ENCODE measurements at places on chromosomes 12 and 14.

GRCh38 chr14:64190974-64191502 is 103.1 kb downstream of the ESR2 start:
- no peak for DNase-seq

- no peak for DNase-seq
These were observed 25.6 kb downstream of the FRMD6 start for GRCh38 chr14:51677266-51677665.

- peak; percentile 41 for DNase-seq
These were observed at the start of gene SLC8A3 for GRCh38 chr14:70188659-70189455. Gene SLC8A3, minus strand, starts transcription at chr14:70188951. Its CDS starts 20,529 bp downstream, at chr14:70168422.

GRCh38 chr12:120470150-120470784 is 719 bp upstream of the SRSF9 start:
- no peak for DNase-seq

DNA sequence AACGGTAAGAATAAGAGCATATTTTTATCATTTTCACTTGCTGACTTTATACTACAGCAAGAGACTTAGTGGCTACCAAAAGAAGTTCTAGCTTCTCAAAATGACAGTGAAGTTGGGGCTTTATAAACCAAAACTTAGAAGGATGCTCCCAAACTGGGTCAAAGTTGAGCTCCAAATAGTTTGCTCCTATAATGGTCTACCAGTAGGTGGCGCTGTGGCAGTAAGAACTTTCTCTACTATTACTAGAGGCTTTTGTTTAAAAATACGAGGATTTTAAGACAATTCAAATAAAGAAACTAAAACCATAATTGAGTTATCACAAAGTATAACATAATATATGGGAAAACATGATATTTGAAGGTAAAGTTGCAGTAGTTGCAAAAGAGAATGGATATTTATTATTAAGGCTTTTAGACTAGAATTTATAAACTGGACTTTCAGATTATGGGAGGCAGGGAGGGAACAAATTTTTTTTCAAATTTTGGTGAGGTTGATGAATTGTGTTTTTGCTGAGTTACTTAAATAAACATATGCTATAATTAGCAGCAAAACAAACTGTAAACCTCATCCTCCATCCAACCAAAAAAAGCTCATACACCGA is 75.0 kb downstream of the TGFB3 start:
- DNase-seq = peak; percentile 80

GRCh38 chr14:91374287-91374878 is 43.2 kb downstream of the CCDC88C start:
- DNase-seq = no peak

GRCh38 chr12:10381928-10382628 is 7.8 kb downstream of the KLRK1 start:
- no peak for DNase-seq

GRCh38 chr12:11437966-11438365 is 42.6 kb upstream of the PRB2 start:
- no peak for DNase-seq

- DNase-seq = no peak
These were observed 80.6 kb downstream of the PIWIL1 start for GRCh38 chr12:130418251-130418650.

DNA sequence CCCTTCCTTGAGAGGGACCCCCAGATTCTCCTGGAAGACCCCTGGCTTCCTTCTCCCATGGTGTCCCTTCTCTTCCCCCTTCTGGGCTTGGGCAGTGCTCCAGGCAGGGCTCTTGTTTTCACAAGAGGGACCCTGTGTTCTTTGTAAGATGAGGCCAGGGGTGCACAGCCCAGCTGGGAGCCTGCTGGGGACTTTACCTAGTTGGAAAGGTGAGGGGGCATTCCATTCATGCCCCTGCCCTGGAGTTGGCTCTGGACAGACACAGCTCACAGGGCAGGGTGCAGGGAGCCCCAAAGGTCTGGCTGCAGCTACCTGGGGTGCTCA is 31.2 kb downstream of the ISCA2 start:
- DNase-seq = no peak

GRCh38 chr12:29796823-29797263 is 13.1 kb upstream of the TMTC1 start:
- no peak for DNase-seq

DNA sequence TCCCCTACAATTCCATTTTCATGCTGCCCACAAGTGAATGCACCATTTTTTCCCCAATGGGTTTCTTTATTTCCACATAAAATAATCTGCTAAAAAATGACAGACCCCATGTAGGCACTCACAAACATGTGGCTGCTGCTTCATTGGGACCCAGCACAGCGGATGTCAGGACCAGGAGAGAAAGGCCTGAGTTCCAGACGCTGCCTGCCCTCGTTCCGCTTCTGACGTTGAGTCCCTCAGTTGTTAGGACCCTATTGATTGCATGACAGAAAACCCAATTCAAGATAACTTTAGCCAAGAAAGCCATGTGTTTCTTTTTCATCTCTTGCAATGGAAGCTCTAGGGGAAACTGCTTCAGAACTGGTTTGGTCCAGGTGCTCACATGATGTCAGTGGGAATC is 34.6 kb downstream of the ADGRD1 start:
- DNase-seq = no peak

- DNase-seq = no peak
These were observed 24.0 kb upstream of the IRF2BPL start for GRCh38 chr14:77052281-77053044.

DNA sequence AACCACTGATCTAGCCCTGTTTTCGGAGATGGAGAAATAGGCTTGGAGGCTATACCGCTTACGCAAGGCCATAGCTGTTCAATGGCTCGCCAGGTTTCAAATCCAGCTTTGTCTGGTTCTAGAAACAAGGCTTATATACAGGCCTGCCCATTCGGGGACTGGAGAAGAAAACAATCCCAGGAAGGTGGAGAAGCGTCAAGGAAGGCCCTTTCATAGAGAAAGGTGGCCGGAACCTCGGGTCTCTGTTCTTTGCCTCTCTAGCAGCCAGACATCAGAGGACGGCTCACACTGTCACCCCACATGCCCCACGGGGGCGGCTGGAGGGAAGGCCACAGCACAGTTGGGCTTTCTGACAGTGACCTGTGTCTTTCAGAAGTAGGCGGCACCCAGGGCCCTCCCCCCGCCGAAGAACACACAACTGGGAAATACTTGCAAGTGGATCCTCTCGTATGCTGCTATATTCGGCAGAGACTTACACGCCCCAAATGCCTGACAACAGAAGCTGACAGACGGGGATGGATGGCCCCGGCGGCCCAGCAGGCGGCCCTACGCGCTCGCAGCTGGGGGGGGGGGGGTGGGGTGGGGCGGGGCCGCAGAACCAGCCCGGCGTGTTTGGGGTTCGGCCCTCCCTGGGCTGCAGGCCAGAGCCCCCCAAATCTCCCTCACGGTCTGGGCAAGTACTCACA is 4.5 kb upstream of the SETD1B start:
- DNase-seq = peak; percentile 63

DNA sequence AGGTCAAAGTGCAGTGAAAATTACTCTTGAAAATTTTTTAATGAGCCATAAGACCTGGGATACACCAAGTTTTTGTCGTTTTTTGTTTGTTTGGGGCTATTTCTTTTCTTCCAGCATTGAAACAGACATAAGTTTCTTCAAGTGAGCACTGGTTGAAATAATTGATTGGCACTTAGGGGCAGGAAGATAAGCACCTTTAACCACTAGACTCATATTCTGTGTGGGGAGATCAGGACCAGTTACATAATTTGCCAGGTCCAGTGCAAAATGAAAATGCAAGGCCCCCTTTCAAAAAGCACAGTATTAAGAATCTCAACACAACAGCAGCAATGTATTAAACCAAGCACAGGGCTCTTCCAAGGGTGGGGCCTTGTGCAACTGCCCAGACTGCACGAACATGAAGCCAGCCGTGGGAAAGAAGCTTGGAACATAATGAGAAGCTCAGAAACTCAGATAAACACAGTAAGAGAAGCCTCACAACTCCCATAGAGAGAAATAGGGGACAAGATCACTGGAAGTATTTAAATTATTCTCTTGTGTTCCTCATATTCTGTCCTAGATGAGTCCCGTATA is 3.2 kb upstream of the TCP11L2 start:
- no peak for DNase-seq

DNA sequence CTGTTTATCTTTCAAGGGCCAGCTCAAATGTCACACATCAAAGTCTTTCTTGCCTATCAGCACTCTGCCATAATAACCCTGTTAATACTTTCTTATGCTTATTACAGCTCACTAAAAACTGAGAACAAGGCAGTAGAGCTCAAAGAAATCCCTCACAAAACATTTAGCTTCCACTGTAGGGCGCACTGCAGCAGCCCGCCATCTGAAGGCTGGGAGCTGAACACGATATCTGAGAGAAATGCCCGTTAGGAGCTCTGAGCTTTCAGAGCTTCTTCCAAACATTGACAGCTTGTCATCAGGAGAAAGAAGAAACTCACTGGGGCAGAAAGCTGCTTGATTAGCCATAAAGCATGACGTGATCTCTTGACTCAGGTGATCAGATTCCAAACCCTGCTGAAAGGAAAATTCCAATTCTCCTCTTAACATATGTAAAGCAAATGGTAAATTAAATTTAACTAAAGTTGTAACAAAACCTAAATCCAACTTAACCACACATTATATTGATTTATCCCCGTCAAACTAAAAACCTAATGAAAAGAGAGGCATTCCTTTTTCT is 175.7 kb downstream of the C12orf50 start:
- DNase-seq = no peak

GRCh38 chr14:21070083-21070609 is at the start of gene ARHGEF40:
Gene ARHGEF40, plus strand, starts transcription at chr14:21070304. Its CDS starts 93 bp downstream, at chr14:21070397.
- DNase-seq = peak; percentile 30

DNA sequence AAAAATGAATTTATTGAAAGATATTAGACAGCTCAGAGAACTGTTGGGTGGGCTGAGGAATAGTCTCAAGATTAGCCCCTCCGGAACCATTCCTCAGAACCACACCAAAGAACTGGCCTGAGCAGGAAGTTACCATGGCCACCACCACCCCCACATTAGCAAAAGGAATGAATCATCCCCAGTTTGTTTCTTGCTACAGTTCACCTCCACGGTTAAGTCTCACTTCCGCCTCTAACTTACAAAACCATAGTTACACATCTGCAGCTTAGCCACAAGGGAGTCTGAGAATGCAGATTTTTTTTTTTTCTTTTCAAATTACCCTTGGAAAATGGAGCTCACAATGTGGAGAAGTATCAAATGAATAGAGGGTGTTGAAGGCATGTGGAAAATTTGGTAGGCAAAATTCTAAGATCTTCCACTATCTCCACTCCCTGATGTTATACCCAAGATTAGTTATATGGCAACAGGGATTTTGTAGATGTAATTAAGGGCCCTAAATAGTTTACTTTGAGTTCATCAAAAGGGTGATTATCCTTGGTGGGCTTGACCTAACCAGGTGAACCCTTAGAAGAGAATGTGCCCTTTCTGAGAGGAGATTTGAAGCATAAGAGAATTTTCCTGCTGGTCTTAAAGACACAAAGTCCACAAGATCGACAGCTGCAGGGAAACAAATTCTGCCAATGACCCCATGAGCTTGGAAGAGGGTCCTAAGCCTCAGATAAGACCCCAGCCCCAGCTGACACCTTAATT is 129.8 kb upstream of the KRR1 start:
- DNase-seq = peak; percentile 57

DNA sequence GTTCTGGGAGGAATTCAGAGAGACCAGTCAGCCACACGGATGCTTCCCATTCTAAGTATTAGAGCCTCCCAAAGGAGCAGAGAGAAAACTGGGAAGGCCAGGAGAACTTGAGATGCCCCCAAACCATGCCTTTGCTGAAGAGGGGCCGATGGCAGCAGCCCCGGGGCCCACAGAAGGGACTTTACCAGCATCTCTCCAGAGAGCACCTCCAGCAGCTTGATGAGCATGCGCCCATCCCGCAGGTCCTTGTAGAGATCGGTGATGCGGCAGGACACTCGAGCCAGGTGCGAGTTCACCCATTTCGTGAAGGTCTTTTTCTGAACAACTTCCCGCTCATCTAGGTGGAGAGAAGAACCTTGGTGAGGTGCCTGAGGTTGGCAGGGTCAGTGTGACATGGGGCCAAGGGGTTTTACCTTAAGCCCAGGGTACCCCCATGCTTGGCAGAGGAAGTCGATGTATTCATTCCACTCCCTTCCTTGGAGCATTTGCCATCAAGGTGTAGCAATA is 74.9 kb downstream of the SPTB start:
- DNase-seq = no peak

GRCh38 chr14:88002421-88003075 is 2.4 kb upstream of the GPR65 start:
- no peak for DNase-seq

GRCh38 chr14:66624336-66624937 is 116.5 kb downstream of the GPHN start:
- DNase-seq = peak; percentile 49

DNA sequence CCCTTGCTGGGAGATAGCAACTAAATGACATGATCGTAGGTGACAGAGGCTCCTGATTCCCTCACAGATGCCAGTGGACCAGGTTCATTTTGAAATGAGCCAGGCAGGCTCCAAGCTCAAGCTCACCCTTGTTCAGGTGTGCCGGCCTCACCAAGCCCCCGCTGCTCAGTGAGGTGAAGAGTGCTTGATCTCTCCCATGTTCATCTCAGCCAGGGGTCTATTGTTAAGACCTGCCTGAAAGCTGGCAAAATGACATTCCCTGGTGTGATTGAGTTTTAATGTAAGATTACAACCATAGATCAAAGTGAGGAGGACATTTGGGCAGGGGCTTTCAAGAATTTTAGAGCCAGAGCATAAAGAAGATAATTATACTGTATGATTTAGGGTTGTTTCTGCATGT is 497.9 kb downstream of the EGLN3 start:
- no peak for DNase-seq

DNA sequence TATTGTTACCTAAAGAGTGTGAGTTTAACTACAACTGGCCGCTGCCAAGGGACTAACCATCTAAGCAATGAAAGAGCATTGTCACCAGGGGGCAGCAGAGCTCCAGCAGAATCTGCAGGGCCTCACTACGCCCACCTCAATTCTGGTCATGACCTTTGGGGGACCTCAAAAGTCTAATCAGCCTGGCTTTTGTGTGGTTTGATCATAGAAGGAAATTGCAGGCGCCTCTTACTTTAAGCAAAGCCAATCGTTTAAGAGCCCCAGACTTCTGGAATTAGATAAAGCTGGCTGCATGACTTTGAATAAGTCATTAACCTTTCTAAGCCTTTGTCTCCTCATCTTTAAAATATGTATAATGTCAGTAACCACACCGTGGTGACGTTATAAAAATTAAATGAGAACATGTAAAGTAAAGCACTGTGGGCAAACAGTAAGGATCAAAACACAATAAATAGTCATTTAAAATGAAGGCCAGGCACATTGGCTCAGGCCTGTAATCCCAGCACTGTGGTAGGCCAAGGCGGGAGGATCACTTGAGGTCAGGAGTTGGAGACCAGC is 58.6 kb downstream of the TBX3 start:
- peak; percentile 63 for DNase-seq

- DNase-seq = no peak
These were observed 120.1 kb downstream of the SMOC1 start for GRCh38 chr14:69999261-69999674.

- peak; percentile 8 for DNase-seq
These were observed 39.6 kb downstream of the IQSEC3 start for GRCh38 chr12:106118-106591.

GRCh38 chr12:130924966-130925665 is 28.6 kb upstream of the ADGRD1 start:
- DNase-seq = no peak

- no peak for DNase-seq
These were observed 134.3 kb downstream of the MED13L start for GRCh38 chr12:116142936-116143898.

GRCh38 chr12:9380650-9381049 is 172.5 kb upstream of the PZP start:
- no peak for DNase-seq

- no peak for DNase-seq
These were observed 41.9 kb downstream of the PKP2 start for GRCh38 chr12:32854716-32855115.

GRCh38 chr12:104668274-104668718 is 211.5 kb downstream of the CHST11 start:
- no peak for DNase-seq
